Activated CD4-positive, alpha-beta T cell treated with anti-CD3 and anti-CD28 coated beads, Interleukin-2, Interleukin-4, amounts not matched to agents 100 ng/mL and 50 ng/mL, durations not matched to agents 16 hours and 8 hours (primary cell): ENCODE measurements at places on chromosomes 13 and 19.
A peak's percentile ranks its signal among the peaks of the same experiment; 100 is the strongest.

DNA sequence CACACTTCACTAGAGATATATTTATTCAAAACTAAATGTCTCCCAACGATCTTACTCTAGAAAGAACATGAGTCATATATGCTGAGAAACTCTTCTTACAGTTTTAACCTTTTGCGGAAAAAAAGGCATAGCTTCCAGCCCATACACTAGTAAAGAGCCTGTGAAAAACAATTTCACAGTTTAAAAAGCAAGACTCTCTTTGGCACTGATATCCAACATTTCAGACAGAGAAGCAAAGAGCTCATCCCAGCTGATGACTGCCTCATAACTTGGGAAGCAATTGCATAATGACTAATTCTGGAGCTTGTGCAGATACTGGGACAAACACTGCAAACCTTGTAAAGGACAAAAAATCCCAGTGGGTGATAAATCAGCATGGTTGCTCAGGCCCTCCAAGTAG is 88.0 kb downstream of the ENOX1 start:
- no peak for DNase-seq

DNA sequence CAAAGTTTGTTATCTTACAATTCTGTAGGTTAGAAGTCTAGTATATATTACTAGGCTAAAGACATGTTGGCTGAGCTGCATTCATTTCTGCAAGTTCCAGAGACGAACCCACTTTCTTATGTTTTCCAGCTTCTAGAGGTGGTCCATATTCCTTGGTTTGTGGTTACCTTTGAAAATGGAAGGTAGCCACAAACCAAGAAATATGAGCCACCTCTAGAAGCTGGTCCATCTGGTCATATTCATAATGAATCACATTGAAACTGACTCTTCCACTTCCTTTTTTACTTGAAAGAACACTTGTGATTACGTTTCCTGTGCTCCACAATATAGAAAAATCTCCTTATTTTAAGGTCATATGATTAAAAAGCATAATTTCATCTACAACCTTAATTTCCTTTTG is 943.0 kb upstream of the PCDH9 start:
- DNase-seq, result no peak

- DNase-seq, result no peak
Measured at GRCh38 chr19:5958074-5958850, 19.7 kb downstream of the RANBP3 start.

DNA sequence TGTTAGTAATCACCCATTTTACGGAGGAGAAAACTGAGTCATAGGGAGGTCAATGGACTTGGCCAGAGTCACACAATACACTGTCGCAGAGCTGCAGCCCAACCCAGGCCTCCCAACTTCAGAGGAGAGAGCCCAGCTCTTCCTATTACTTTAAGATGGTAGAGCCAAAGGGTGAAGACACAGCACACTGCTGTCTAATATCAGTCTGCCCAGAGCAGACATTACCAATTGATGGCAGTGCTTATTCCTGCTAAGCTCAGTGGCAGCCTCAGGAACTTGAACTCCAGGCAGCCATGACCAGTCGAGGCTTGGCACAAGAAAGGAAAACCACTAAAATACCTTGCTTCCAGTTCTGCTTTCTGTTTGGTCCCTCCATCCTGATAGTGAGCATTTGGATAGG is 18.4 kb downstream of the TMEM150B start:
- no peak for DNase-seq

DNA sequence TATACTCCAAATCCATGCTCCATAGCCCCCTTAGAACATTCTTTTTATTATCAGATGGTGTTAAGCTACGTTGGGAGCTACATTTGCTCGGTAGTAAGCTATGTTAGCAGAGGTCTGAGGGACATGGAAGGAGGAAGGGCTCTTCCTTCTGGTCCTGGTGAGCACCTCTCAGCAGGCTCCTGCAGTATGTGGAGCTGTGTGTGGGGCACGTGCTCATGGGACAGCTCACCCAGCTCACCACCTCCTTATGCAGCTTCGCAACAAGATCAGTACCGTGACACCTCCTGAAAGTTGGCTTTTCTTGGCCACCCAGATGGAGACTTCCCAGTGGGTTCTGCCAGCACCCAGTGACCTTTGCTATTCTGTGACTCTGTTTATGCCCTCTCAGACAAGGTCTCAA is 400.5 kb upstream of the SLC10A2 start:
- no peak for DNase-seq

DNA sequence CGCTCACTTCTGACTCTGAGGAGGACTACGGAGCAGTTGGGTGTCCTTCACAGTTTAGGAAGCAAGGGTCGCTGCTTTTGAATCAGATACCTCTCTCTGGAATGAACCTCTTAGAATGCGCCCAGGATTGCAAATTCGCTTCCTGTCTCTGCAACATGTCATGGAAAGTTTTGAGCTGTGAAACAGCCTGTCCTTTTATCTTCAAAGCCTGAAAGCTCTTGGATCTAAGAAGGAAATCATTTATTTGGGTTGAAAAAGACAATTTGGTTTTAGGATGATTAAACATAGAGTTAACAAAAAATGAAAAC is 134.1 kb downstream of the KATNAL1 start:
- DNase-seq, result no peak

DNA sequence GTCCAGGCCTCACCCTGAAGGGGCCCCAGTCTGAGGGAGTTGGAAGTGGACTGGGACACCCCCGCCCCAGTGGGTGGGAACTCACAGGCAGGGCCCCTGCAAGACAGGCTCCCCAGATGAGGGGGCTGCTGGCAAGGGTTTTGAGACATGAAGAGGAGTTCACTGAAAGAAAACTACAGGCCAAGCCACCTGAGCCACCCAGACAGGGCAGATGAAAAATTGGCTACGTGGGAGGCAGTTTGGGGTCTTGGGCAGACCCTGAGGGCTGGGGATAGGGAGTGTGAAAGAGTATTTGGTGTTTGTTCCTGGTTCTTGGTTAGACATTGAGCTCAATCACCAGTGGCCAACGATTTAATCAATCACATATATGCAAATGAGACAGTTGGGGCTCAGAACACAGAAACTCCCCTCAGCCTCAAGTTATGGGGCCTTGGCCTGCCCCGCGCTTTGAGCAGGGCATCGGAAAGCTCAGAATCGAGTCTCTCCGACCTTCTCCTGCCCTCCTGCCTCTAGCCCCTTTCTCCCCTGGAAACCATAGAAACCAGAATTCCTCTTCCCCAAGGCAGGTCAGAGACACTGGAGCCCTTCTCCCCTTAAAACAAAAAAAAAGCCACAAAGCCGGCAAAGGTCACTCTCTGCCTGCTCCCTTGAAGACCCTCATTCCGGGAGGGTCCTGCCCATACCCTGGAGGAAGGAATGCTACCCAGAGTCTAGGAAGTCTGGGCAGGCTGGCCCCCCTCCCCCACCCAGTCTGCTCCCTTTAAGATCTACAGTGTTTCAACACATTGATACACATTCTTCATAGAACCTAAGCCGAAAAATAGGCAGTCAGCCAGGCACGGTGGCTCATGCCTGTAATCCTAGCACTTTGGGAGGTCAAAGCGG is 1.3 kb upstream of the ISYNA1 start:
- no peak for DNase-seq

DNA sequence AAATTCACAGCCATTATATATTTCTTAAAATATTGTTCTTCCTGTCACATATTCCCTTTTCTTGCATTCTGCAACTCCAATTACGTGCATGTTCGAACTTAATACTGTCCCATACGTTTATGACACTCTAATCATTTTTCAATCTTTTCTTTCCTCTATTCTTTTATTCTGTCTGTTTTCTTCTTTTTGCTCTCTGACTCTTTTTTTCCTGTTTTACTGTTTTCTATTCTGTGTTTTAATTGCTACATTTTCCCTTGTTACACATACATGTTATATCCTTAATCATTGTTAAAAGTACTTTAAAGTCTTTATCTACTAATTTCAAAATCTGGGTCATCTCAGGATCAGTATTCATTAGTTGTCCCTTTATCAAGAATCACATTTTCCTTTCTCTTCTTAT is 1149.1 kb upstream of the PCDH20 start:
- no peak for DNase-seq

GRCh38 chr13:40125336-40125735 is 469.9 kb downstream of the COG6 start:
- DNase-seq, result no peak

DNA sequence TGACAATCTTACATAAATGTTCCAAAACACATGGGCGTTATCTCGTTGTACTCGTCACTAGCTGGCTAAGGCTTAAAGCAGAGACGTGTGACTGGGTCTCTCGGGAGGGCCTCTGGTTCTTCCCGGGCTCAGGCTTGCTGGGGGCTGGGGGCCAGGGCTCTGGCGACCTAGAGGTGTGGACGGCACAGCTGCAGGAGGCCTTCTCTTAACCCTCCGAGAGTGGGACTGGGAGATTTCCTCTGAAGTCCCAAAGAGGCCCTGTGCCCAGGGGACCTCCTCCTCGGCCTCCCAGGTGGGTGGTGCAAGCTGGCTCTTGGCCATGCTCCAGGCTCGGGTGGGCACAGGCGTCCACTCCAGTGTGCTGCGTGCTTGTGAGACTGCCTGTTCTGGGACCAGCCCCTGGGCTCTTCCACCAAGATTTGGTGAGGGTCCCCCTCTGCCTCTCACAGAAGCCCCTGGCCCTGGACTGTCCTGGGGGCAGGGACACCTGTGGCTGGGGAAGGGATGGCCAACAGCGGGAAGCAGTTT is 2.2 kb downstream of the CAPS start:
- DNase-seq, result no peak

DNA sequence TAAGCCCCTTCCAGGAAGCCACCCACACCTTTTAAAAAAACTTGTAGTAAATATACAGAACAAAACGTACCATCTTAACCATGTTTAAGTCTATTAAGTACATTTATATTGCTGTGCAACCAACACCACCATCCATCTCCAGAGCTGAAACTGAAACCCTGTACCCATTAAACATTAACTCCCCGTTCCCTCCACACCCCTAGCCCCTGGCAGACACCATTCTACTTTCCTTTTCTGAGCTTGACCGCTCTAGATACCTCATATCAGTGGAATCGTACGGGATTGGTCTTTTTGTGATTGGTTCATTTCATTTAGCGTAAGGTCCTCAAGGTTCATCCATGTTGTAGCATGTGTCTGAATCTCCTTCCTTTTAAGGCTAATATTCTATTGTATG is 13.0 kb upstream of the SPATA13 start:
- no peak for DNase-seq

- DNase-seq, result no peak
Measured at GRCh38 chr19:1807030-1807694, 4.9 kb downstream of the ATP8B3 start.

DNA sequence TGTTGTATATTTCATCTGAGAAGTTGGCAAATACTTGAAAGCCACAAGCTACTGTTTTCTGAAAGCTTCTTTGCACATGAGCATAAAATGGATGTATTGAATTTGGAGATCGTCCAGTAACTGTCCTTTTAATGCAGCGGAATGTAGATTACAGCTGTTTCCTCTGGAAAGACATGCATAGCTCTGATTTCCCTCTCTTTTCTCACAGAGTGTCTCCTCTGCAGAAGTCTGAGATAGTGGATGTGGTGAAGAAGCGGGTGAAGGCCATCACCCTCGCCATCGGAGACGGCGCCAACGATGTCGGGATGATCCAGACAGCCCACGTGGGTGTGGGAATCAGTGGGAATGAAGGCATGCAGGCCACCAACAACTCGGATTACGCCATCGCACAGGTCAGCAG is 283.0 kb downstream of the SHISA2 start:
- DNase-seq, result no peak

- DNase-seq, result no peak
Measured at GRCh38 chr13:91187522-91187921, 160.0 kb upstream of the MIR17HG start.

- no peak for DNase-seq
Measured at GRCh38 chr13:24745861-24746617, 17.9 kb upstream of the RNF17 start.

- DNase-seq, result no peak
Measured at GRCh38 chr13:42177189-42177588, 94.8 kb upstream of the AKAP11 start.

GRCh38 chr13:27016875-27017274 is 154.7 kb downstream of the USP12 start:
- DNase-seq, result no peak

GRCh38 chr19:33374236-33374714 is 766 bp downstream of the CEBPG start:
- DNase-seq, result peak; percentile 6

GRCh38 chr13:51840917-51841316 is 4.1 kb downstream of the TMEM272 start:
- DNase-seq, result no peak

- peak; percentile 89 for DNase-seq
Measured at GRCh38 chr19:48249502-48250014, 6.2 kb downstream of the CARD8 start.

GRCh38 chr19:10620786-10621185 is 4.6 kb upstream of the SLC44A2 start:
- DNase-seq, result no peak

- DNase-seq, result no peak
Measured at GRCh38 chr19:35750167-35750566, 1.8 kb downstream of the LIN37 start.

- DNase-seq, result no peak
Measured at GRCh38 chr19:41405776-41406175, 8.2 kb downstream of the BCKDHA start.

DNA sequence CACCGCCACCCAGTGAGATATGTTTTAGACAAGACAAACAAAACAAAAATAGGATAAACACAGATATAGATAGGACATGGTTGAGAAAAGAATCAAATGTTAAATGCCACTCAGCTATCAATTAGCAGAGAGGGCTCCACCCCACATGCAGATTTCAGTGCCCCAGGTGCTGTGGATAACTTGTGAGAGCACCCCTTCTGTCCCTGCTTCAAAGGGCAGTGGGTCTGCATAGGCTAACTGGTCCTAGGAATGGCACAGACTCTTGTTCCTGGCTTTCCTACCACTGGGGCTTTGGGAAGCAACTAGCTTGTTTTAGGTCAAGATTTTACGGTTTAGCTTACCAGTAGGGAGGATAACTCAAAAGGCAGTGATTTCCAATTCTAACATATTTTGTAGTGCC is 460.3 kb downstream of the TSHZ3 start:
- no peak for DNase-seq

GRCh38 chr13:76868371-76868770 is 17.8 kb downstream of the KCTD12 start:
- DNase-seq, result no peak

- no peak for DNase-seq
Measured at GRCh38 chr19:29311191-29311790, 98.3 kb upstream of the UQCRFS1 start.
